Stimulated activated CD4-positive, alpha-beta T cell treated with anti-CD3 and anti-CD28 coated beads, Interleukin-1b, Interleukin-23, amount 100 ng/mL, for 1 hour (primary cell): ENCODE measurements at places on chromosomes 6 and 20.

GRCh38 chr6:159201336-159201735, 32.1 kb downstream of the FNDC1 start:
- no peak for DNase-seq

- no peak for DNase-seq
These were observed 94.2 kb downstream of the UTRN start for GRCh38 chr6:144379356-144379755.

GRCh38 chr20:40797425-40797824, 108.4 kb upstream of the MAFB start:
- DNase-seq: no peak

DNA sequence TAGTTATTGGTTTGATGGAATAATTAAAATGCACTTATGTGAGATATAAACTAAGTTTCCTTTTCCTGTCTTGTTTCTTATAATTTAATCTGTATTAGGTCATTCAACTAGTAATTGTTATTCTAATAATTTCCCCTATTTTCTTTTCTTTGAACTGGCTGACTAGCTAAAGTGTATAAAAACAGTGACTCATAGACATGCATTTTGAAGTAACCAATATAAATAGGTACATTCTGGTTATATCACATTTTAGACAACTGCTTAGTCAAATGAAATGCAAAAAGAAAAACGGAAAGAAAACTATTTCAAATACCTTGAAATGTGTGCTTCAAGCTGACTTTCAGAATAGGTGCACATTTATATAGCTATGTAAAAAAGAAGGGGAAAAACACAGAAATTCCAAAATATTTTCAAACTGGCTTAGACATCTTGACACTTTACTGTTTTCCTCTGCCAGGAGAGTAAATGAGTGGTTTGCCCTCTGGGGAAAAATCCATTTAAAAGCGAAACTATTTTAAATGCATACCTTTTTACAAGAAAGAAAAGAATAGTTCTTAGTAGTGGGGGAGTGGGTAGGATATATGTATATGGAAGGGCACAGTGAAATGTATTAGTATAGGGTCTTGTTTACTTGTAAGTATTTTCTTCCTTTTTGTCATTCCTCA, 28.3 kb downstream of the KCNQ5 start:
- DNase-seq: no peak

DNA sequence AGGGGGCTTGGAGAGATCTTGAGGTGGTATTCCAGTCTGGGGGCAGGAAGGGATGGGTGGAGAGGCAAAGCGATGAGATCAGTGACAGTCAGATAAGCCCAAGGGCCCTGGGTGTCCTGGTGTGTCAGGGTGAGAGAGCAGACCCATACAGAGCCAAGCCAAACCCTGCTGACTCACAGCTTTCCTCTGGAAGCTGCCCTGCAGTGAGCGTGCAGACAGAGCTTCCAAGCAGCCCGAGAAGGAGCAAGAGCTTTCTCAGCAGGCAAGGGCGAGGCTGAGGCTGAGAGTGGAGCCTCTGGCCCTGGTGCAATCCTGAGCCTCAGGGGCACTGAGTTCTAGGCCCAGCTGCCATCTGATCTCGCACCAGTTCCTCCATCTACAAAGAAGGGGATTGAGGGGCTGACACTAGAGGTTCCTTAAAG, 91.1 kb upstream of the HIVEP1 start:
- DNase-seq: no peak

- DNase-seq: no peak
These were observed 330.9 kb upstream of the CDH4 start for GRCh38 chr20:60921022-60921622.

DNA sequence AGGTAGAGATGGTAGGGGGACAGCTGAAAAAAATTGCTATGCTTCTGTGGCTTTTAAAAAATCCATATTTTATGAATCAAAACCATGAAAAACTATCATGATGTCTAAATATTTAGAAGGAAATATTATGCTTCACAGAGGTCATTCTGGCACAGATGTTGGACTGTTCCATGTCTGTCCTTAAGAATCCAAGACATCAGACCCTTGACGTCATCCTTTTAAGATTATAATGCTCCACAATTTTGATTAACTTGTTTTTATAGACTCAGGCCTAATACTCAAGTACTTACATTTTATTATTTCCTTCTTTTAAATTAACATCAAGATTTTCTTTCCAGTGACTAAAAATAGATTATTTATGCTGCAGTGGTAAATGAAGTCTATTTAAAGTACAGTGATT, 29.7 kb downstream of the FILIP1 start:
- no peak for DNase-seq

DNA sequence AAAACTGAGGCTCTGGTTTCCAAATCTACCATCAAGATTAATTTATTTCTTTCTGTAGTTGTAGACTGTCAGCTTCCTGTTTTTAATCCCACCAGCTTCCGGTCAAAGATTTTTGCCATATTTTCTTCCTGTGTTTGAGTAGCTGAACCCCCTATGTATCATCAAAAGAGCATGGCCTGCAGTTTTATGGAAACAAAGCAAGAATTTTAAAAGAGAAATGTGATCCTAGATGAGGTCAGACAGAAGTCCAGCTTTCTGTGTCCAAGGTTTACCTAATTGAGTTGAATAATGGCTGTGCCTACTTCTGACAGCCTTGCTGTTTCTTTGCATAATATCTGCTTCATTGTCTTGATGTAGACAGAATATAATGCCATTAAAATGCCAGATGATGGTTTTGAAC, 163.7 kb downstream of the CARMIL1 start:
- no peak for DNase-seq

DNA sequence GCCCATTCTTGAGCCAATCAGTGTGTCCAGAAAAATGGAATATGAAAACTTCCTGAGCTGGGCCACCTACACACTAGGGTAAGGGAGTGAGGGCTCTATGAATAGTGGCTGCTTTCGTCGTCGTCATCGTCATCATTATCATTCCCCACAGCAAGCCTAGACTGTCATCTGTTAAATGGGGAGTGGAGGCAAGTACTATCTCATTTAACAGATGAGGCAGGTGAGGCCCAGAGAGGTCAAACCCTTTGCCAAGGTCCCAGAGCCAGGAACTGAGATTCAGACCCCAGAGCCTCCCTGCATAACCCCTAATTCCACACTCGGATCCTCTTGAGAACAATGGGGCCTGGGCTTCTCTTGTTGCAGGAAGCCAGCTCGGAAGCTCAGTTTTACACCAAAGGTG, 20.6 kb downstream of the BPIFB1 start:
- no peak for DNase-seq

DNA sequence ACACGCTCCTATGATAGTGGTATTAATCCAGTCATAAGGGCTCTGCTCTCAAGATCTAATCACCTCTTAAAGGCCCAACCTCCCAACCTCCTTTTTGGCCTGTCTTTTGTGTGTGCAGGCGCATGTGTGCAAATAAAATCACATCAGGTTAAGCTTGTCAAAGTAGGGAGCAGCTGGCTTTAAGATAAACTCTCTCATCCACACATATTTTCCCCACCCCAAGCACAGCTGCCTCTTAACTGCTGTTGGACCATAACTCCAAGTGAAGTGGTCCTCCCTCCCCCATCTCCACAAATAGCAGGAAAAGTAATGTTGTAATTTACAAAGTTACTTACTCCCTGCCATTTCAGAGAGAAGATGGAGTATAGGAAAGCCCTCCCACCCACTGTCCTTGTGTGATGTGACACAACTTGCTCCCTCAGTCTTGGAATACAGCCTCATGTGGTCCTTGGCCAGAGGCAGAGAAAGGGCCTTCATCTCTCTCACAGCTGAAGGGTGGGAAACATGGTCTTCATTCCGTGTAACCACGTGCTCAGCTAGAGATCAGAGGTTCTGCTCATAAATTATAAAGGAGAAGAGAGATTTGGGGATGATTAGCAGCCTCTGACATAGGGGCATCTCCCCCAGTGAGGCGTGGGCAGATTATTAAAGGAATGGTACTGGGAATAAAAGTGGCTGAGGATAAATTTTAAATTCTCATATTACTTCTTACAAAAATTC, 74.8 kb upstream of the TPD52L1 start:
- no peak for DNase-seq

DNA sequence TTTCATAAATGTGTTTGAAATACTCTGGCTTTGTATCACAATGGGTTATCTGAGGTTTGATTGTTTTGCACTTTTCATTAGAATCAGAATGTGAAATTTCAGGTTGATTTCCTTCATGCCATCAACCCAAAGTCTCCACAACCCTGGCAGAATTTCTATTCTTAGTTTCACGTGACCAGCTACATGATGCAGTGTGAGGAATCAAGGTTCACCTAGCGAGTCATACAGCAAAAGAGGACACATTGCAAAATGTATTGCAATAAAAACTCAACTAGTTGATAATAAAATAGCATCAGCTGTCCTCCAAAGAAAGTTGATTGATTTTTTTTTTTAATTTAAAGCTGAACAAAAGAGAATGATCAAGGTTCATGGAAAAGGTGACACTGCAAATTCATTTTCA, 2.2 kb downstream of the HAO1 start:
- DNase-seq: no peak

- no peak for DNase-seq
These were observed 208.8 kb upstream of the PLCB4 start for GRCh38 chr20:8860011-8860495.

DNA sequence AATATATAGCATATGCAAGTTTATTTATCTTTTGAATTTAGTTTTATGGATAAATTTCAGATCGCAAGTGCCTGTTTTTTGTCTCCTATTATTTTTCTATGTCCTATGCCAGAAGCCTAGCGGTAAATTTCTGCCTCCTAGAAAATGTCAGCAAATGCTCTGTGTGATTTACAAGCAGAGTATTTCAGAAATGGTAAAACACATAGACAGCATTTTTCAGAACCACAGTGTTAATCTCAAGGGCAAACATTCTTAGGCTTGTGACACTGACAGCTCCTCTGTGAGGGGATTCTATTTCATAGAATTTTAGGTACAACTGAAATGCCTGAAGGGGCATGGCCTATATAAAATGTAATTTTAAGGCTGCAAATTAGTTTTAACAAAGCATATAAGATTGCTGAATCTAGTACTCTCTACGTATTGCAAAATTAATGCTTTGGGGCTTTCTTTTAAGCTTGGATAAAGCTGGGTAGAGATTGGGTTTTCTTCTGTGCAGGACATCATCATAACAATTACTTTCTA, 89.9 kb upstream of the PTCHD4 start:
- no peak for DNase-seq

DNA sequence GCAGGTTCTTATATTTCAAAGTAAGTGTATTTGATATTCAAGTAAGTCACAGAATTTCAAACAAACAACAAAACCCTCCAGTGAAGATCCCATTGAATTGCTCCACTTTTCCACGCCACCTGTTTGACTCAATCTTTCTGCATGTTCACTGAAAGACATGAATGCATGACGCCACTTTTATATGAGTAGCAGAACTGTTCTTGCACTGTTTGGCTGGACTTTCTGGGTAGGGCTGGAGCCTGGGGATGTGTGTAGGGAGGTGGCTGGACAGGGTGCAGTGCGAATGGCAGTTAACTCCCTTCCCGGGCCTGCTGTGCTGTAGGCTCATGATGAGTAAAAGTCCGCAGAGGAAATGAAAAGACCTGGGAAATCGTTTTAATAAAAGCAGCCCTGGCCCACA, 39.7 kb downstream of the IL20RA start:
- no peak for DNase-seq

GRCh38 chr20:14888134-14888533, 550.7 kb upstream of the FLRT3 start:
- no peak for DNase-seq

- no peak for DNase-seq
These were observed 39.0 kb downstream of the MYH7B start for GRCh38 chr20:34994509-34995131.

DNA sequence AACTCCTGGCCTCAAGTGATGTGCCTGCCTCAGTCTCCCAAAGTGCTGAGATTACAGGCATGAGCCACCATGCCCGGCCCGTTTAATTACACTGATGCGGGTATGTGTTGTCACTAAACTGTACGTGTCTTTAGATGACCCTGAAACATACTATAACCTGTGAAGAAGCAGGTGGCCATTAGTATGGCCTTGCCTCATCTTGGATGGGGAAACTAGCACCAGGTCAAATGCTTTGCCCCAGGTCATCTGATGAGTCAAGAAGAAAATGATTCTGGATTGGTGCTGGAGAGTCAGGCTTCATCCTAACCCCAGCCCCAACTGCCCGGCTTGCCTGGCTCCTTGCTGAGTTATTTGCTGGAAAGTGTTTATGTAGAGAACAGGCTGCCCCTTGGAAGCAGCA, 2.9 kb upstream of the SASH1 start:
- DNase-seq: no peak

GRCh38 chr6:86526238-86526637, 411.1 kb upstream of the HTR1E start:
- no peak for DNase-seq

GRCh38 chr6:45845567-45845966, 170.1 kb downstream of the CLIC5 start:
- no peak for DNase-seq

DNA sequence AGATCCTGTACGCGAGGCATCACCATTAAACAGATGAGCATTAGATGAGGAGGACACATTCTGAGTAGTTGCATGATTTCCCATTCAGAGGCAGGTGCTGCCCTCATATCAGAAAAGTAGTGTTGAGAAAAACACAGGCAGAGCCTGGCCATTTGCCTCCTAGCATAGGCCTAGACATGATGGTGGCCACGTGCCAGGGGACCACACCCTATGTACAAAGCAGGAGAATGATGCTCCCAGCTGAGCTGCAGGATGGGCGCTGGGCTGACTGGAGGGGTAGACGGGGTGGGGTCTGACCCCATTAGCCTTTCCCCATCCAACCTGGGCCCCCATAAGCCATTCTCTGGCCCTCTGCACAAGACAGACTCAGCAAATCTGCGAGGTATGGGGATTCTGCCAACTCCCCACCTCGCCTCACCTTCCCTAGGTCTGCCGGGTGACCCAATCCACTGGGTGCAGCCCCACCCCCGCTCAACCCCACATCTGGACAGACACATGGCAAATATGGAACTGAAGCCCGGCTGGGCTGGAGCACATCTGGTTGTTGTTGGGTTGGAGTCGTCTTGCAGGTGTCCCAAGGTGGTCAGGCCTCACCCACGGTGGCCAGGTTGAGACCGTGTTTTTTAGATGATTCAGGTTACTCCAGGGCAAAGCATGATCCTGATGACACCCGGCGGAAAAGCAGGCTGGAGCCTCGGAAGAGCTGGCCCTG, 13.9 kb downstream of the PI16 start:
- DNase-seq: no peak

DNA sequence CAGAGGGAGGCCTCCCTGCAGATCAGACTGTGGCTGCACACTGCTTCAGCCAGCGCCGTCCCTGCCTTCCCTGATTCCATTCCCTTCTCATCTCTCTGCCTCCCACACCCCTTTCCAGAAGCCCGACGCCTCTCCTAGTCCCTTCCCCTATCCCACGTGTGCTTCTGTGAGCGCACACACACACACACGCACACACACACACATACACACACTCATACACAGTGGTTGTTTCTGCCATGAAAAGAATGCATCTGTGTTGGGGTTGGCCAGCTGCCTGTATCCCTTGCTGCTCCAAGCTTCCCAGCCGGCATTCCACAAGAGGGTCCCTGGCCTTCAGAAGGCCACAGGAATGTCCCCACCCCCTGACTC, 51.7 kb downstream of the MOCS1 start:
- DNase-seq: no peak
